ENCODE measurements at places on chromosomes 5 and 9.

DNA sequence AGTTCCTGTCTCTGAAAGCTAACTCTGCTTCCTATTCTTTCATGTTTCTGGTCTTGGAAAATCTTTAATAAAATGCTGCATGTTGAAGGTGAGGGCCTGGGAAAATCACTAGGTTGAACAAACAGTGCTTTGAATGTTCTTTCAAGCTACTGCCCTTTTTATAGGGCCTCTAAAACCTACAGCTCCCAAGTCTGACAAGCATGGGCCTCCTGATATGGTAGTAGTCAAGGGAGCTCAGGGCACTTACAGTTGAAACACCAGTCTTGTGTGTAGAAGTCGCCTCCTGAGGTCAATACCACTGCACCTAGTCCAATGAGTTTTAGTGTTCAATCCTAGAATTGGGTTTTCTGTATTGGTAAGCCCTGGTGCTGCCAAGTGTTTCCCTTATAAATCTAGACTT, 20.5 kb downstream of the VLDLR start:
- DNase-seq: no peak

- no peak for DNase-seq
These were observed 11.0 kb upstream of the ACER2 start for GRCh38 chr9:19397845-19398244.

DNA sequence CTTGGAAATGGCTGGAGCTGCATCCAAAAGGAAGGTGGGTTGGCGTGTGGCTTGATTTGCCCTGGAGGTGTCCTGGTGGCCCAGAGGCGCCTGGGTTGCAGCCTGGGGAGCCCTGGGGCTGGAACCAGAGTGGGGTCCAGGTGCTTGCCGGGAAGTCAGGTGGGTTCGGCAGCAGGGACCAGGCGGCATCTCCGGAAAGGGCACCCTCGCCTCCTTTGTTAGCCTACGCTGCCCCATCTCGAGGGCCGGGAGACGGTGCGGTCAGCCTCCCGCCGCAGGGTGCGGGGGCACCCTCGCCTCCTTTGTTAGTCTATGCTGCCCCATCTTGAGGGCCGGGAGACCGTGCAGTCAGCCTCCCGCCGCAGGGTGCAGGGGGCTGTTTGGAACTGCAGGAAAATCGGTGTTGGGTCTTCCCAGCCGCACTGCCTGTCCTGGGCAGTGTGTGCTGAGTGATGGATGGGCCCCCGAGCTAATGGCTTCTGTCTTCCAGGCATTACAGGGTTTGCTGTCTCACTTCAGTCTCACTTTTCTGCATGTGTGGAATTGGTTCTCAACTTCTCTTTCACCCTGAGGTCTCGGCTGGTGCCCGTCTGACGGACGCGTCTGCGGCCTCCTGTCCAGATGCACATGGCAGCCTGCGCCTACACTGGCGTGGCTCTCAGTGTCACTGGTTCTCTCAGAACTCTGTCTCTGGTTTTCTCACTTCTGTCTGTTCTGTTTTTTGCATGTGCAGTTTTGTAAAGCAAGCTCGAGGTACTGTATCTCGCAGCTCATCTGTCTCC, 139.0 kb downstream of the CACNA1B start:
- DNase-seq: no peak

DNA sequence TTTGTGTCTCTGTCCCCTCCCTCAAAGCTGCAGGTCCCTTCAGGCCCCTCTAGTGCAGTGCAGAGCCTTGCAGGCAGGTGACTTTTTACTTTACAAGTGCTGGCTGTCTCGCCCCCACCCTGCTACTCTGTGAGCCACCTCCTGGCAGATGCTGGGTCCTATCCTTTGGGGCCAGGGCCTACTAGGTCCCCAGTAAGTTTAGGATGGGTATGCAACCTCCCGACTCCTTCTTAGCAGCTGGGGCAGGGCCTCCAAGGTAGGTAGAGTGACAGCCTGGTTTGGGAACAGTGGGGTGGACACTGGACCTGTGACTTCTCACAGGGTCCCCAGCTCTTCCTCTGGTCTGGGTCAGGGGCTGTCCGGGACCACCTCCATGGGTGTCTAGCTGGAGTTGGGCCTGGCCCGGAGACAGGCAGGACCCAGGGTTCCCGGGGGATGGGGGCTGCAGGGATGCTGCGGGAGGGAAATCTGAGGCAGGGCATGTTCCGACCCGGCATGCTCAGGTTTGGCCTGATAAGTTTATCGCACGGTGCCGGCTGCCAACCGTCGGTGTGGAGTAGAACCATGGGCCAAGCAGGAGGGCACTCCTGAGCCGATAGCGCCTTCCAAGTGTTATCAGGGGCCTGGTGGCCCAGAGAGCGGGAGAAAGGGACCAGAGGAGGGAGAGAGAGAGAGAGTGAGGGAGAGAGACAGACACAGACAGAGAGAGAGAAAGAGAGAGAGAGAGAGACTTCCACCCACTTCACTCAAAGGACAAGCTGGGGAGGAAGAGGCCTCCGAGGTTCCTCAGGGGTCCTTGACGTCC, 20.5 kb downstream of the GFI1B start:
- DNase-seq: no peak

DNA sequence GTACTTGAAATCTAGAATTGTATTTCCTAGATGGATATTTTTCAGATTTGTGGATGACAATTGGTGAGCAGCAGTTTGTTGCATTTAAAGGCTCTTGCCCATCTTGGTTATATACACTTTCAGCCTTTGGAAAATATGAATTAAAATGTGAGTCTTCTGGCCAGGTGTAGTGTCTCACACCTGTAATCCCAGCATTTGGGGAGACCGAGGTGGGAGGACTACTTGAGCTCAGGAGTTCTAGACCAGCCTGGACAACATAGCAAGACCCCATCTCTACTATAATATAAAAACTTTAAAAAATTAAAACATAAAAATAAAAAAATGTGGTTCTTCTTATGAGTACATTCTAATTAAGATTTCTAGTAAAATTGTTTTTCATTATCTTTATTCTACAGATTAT, 102.0 kb downstream of the MTREX start:
- no peak for DNase-seq

DNA sequence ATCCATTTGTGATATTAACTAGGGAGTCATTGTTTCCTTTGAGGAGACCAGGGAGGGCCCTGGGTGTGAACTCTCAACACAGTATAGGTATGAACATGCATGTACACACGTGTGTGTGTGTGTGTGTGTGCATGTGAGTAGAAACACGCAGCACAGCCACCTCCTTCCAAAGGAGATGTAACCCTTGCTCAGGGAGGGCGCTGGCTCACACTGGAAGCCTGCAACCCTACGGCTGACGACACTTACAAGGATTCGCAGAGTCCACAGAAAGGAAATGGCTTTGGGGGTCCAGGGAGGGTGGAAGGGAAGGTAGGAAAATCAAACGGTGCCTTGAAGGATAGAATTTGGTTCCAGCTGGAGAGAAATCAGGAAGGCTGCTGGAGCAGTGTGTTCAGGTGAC, 21.9 kb downstream of the TRIP13 start:
- DNase-seq: no peak

DNA sequence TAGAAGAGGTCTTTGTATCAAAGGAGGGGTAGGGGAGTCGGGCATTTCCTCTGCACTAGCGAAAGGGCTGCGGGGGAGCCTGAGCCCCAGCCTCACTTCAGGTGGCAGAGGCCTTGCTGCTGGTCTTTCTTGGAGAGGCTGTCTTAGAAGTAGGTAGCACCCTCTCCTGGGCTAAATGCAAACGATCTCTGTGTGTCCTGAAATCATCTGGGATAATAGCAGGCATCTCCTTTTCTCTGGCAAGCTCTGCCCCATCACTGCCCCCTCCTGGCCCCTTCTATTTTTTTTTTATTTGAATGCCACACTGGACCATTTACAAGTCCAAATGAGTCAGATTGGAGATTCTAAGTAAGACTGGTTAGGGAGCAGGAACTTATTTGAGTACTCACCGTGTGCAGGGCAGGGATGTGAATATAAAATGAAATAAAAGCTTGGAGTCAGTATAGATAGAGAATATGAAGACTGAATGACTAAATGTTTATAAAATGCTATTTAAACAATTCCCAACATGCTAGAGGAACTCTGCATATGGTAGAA, 137.1 kb downstream of the FGF1 start:
- no peak for DNase-seq

DNA sequence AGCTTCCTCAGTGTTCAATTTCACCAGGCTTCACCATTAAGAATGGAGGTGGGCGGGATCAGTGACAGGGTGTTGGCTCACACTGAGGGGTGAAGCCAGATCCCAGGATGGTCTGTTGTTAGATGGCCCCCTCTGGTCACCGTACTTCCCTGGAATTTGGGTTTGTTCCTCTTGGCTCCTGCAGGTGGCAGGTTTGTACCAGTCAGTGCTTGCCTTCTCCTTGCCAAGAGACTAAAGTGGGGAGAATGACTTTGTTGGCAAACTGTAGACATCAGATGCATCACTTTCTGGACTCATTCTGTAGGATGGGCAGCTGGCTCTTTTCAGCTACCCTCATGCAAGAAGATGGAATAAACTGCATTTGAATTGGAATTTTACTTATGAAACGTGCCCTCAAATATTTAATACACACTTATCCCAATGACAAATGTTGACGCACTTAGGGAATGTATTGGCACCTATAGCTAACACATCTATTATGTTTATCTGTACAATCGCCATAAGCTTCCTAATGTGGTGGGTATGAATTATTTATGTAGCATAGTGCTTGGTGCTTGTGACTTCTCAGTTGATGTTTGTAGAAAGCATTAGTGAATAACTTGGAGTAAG, 31.4 kb upstream of the ANKRD55 start:
- no peak for DNase-seq

DNA sequence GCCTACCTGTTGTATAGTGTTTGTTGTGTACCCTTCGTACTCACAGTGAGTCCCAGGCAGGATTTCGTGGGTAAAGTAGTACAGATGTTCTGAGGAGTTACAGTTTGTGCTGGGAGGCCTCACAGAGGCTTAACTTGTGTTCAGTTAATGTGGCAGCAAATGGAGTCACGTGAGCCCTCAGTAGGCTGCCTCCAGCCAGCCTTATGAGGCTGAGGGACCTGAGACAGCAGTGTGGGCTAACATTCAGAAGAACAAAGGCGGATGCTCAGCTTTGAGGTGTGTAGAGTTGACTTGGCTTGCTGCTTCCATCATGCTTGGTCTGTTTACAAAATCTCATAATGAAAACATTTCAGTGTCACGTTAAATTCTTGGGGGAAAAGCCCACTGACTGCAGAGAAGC, 118.1 kb downstream of the TRIO start:
- no peak for DNase-seq

GRCh38 chr9:37200433-37201005, 80.1 kb downstream of the ZCCHC7 start:
- no peak for DNase-seq

DNA sequence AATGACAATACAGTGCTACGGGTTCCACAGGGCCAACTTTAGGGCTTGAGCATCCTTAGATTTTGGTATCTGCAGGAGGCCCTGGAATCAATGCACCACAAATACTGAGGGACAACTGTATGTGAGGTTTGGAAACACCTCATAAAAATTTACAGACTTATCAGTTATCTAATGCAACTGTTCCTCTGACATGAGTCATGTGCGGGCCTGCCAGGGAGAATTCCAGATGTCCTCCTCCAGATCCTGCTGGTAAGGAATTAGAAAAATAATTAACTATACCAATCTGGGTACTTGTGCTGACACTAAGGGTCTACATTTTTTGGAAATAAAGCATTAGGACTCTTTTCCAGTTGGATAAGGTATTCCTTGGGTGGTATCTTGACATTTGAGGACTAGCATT, 333.3 kb downstream of the ARRDC3 start:
- DNase-seq: no peak

- no peak for DNase-seq
These were observed 312.5 kb downstream of the NPR3 start for GRCh38 chr5:33023649-33024048.

DNA sequence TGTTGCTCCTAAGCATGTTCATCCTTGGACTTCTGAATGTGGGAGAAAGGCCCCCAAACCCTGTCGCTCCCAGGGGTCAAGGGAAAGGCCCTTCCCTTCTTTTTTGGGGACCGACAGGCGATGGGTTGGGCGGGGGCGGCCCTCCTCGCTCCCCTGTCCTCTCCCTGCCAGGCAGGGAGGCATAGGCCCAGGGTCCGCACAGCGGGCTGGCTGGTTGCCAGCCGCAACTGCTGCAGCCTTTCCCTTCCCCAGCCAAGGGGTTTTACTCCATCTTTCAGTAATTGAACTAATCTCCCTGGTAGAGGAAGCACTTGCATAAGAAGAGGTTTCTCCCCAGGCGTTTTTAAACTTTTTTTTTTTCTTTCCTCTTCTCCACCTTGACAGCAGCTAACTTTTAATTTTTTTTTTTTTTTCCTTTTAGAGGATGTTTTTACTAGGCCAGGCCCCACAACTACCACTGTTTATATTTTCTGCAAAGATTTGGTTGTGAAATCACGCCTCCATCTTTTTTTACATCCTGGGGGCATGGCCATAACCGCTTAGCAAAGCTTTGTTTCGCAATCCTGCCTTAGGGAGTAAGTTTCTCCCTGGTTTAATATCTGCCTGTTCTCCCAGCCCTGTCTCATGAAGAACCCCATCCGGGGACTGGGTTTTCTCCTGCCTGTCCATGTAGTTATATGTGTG, 216.9 kb upstream of the ZNF608 start:
- no peak for DNase-seq

GRCh38 chr9:104766025-104766424, 2.1 kb downstream of the NIPSNAP3B start:
- no peak for DNase-seq

- no peak for DNase-seq
These were observed 365.4 kb downstream of the ARL15 start for GRCh38 chr5:53944981-53945380.

DNA sequence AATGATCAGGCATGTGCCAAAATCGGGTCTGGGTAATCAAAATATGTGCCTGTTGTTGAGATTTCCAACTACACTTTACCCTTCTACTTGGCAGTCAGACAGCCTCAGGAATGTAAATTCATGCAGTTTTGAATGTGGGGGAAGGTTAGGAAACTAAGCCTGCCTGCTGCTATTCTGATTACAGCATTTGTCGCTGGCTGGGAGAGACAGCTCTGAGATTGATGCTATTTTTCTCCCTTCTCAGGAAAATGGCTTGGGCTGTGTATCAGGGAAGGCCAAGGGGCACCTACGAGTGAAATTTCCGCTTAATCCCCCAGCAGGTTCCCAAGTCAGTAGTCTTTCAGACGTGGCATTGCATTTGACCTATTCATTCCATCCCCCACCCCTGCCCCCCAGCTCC, 3.6 kb upstream of the RGS7BP start:
- no peak for DNase-seq

- no peak for DNase-seq
These were observed 61.7 kb upstream of the ELAVL2 start for GRCh38 chr9:23887781-23888180.

GRCh38 chr5:115873392-115873791, 31.7 kb downstream of the AP3S1 start:
- no peak for DNase-seq

- no peak for DNase-seq
These were observed 14.7 kb downstream of the MTAP start for GRCh38 chr9:21817176-21817575.

GRCh38 chr9:25677301-25678146, 720 bp downstream of the TUSC1 start:
- no peak for DNase-seq
